ENCODE measurements at places on chromosomes 7 and 10.

DNA sequence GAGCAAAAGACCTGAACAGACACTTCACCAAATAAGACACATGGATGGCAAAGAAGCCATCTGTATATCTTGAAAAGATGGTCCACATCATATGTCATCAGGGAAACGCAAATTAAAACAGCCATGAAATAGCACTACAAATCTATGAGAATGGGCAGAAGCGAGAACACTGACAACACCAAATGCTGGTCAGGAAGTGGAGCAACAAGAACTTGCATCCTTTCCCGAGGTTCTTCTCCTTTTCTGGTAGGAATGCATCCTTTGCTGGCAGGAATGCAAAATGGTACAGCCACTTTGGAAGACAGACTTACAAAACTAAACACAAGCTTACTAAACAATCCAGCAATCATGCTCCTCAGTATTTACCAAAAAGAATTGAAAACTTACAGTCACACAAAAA, 60.0 kb downstream of the PIK3AP1 start:
- no peak for DNase-seq

- DNase-seq: no peak
Observed at GRCh38 chr7:66207540-66207939, 2.4 kb downstream of the TPST1 start.

DNA sequence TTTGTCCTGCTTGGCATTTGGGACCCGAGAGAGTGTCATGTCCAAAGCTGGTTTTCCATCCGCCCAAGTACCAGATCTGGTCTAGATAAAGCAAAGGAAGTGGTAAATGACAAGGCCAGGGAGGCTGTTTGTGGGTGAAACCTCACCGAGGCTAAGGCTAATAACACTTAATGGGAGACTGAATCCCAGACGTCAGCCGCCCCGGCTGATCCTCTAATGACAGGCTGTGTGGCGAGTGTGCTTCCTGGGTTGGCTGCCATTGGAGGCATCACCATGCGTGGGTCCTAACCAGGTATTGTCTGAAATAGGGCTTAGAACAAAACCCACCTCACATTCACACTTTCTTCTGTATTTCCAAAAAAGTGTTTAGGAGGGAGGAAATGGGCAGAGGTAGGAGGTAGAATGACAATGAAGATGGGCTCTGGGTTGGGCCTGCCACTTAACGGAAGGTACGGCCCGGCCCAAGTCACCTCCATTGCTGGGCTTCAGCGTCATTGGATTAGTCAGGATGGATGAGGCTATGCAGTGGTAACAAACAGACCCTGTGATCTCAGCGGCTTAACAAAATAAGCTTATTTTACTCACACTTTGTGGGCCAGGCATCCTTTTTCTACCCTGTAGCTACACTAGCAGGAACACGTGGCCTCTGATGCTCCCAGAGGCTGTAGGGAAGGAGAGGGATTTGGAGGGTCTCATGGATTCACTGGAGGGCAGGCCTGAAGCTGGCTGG, 59.7 kb downstream of the PROSER2 start:
- DNase-seq: no peak

- DNase-seq: no peak
Observed at GRCh38 chr10:107517811-107518210, 353.3 kb upstream of the SORCS1 start.

DNA sequence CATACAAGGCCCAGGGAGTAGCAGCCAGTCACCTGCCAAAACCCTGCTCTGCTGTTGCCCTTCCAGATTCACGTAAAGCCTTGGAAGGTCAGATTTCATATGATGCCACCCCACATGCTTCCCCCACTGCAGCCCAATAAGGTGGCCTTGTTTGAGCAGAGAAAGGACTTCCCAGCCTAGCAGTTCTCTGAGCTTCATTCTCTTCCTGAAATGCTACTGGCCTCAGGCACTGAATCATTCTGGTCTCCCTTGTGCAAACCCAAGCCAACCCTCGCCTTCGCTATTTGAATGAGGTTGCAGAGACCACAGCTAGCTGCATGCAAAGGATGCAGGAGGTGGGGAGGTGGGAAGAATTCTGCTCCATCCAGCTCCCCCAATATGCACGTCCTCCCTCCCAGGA, 60.3 kb upstream of the PLXNA4 start:
- no peak for DNase-seq

GRCh38 chr7:66303454-66304155, 98.5 kb downstream of the TPST1 start:
- no peak for DNase-seq

GRCh38 chr7:101953248-101953819, 135.9 kb downstream of the CUX1 start:
- DNase-seq: no peak

DNA sequence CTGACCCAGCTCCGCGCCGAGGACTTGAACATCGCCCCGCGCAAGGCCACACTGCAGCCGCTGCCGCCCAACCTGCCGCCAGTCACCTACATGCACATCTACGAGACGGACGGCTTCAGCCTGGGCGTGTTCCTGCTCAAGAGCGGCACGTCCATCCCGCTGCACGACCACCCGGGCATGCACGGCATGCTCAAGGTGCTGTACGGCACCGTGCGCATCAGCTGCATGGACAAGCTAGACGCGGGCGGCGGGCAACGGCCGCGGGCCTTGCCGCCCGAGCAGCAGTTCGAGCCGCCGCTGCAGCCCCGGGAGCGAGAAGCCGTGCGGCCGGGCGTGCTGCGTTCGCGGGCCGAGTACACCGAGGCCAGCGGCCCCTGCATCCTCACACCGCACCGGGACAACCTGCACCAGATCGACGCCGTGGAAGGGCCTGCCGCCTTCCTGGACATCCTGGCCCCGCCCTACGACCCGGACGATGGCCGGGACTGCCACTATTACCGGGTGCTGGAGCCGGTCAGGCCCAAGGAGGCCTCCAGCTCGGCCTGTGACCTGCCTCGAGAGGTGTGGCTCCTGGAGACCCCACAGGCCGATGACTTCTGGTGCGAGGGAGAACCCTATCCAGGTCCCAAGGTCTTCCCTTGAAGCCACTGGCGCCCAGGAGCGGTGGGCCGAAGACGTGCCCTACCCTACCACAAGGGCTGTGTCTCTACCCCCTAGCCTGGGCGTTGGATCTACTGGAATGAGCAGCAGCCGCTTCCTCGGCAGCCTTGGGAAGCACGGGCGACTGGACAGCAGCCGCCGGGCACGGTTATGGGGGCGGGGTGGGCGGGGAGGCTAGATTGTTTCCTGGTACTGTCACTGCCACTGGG, 945 bp downstream of the ADO start:
- DNase-seq: no peak

DNA sequence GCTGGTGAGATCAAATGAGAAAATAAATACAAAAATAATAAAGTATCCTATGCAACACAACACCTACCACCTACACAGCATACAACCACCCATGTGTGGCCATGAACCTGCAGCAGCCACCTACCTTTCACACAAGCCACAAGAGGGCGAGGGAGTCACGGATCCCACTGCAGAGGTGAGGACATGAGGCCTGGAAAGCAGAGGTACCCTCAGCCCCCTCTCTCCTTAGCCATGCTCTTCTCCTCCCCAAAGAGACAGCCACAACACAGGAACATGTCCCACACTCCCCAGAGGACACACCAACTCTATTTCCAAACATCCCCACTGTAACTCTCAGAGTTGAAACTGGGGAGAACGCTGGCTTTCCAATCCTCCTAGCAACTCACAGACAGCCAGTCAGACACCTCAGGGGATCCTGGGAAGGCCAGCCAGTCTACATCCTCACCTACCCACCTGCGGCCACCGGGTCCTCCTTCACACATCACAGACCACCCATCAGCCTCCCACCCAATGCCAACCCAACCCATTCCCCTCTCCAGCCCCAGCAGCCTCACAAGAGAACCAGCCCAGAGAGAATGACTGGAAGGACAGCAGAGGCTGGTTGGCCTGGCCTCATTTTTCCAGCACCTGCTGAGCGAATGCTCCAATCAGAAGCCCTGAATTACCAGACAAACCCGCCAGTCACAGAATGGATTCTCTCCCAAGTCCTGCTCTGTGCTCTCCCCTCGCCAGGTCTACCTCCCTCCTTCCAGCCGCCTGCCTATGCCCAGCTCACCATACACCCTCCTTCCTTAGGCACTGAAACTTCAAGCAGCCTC, 18.4 kb downstream of the DLG5 start:
- no peak for DNase-seq

- DNase-seq: no peak
Observed at GRCh38 chr10:125823663-125824251, 411 bp downstream of the BCCIP start.

DNA sequence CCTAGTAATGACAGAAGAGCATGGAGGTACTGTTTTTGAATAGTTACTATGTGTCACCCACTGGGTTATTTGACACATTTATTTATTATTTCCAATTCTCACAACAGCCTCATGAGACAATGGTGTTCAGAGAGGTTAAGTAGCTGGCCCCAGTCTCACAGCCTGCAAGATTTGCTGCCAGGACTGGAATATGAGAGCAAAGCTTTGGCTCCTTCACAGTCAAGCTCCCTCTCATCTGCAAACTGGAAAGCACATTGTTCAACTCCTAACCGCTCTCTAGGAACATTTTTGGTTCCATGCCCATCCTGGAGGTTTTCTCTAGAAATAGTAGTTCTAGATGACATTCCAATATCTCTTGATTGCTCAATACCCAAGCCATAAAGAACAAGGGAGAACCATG, 75.5 kb upstream of the CXCL12 start:
- DNase-seq: no peak

DNA sequence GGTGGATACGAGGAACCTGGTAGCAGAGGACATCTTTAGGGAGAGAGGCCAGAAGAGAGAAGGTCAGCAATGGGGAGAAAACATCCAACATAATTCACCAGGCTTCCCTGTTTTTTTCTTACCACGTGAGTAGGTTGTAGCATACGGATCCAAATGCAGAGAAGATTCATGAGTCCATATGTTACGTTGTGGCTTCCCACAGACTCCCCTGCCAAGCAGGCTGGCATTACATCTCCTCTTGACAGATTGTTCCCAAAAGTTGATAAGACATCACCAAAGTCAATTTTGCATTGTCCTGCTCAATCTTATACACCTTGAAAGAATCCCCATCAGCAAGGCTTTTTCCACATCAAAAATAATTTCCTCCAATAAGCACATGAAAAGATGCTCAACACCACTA, 39.7 kb downstream of the DRGX start:
- DNase-seq: no peak

- peak; percentile 31 for DNase-seq
Observed at GRCh38 chr7:30445770-30446169, 32.8 kb downstream of the NOD1 start.

GRCh38 chr7:41624818-41625217, 78.1 kb downstream of the INHBA start:
- no peak for DNase-seq

GRCh38 chr7:155342313-155342712, 44.6 kb downstream of the INSIG1 start:
- no peak for DNase-seq

GRCh38 chr10:82925547-82925946, 1050.6 kb downstream of the NRG3 start:
- DNase-seq: no peak

- no peak for DNase-seq
Observed at GRCh38 chr7:132972745-132973144, 109.1 kb downstream of the CHCHD3 start.

DNA sequence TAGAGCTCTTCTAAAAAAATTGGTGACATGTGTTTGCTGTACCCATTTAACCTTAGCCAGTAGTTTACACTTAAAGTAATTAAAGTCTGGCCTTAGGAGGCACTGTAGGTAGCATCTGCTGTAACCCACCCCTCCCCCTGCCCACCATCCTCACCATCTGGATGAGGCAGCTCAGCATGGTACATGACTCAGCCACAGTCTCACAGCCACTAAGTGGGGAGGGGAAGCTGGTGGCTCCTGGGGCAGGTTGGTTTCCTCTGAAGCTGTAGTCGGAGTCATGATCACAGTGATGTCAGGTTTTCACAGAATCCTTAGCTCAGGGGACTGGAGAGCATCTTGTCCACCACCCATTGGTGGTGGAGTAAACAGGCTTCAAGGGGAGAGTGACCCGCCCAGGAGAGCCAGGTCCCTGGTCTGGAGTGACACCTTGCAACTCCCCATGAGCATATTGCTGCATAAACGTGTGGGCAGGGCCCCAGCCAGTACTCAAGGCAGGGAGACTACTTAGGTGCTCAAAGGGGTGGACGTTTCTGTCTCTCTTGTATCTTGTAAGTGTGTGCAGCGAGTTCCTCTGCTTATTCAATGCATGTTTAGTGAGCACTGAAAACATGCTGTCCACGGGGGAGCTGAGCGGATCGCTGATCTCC, 125.9 kb downstream of the GRK5 start:
- no peak for DNase-seq

- no peak for DNase-seq
Observed at GRCh38 chr7:158705234-158705850, 738 bp upstream of the NCAPG2 start.

DNA sequence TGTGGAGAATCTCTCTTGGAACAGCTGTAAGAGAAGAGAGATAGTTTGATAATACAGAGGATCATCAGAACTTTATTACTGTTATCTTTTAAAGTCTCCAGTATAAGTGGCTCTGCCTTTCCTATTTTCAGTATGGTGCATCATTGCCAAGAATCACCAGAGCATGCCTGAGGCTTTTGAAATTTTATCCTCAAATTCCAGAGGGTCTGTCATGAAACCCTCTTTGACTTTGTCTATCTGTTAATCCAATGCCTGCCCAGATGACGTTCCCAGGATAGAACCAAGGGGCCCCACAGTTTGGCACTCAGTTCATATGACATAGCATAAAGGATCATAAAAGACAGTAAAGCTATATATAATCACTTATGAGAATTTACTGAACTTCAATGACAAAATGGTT, 35.3 kb upstream of the SEMA3C start:
- DNase-seq: no peak

DNA sequence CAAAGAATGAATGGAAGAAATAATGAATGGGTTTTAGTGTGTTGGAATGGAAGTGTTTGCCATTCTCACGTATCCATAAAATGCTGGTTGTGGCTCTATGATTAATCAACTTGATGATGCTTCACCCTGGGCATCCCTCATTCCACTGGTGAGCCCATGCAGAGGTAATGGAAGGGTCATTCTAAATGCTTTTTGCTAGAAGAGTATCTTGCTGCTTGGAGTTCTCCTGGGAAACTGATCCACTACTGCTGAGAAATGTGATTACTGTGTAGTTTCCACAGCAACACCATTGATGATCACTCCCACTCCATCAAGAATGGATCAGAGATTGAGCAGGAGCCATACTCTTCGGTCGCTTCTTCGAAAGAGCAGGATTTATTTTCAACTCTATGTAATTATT, 101.6 kb downstream of the ARL5B start:
- DNase-seq: no peak

DNA sequence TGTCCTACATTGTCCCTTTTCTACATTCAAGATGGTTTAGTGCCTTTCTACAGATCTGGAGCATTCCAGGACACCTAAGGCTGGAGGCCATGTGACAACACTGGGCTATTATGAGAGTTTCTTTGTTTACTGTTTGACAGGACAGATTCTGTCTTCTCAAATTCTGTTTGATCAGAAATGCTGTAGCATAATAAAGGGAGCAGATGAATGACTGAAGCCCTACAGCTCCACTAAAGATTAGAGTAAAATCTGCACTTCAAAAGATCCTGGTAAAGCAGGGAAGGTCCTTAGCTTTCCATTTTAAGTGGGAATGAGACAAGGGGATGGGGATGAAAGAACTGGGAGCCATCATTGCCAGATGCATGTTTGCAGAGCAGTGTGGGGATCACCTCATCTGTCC, 38.4 kb downstream of the TMEM229A start:
- no peak for DNase-seq
